ENCODE measurements at places on chromosomes 5 and 9.

DNA sequence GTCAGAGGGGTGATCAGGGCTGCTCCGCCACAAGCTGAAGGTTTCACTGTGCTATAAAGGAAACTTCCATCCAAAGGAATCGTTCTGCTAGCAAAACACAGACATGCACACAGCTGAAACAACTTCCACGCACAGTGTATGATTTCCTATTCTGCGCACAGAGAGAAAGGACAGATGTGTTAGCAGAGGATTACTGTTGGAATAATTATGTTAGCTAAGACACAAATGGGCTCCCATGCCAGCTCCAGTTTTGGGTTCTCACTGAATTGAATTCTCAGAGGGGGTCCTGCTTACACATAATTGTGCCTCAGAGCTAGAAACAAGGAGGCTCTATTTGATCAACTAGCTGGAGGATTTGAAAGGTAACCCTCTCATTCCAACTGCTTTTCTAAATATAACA lies 352.4 kb downstream of the IRX2 start:
- DNase-seq, result no peak

- DNase-seq, result no peak
Measured at GRCh38 chr5:24598956-24599355, 45.8 kb downstream of the CDH10 start.

- DNase-seq, result no peak
Measured at GRCh38 chr9:130421802-130422276, 22.9 kb upstream of the ASS1 start.

DNA sequence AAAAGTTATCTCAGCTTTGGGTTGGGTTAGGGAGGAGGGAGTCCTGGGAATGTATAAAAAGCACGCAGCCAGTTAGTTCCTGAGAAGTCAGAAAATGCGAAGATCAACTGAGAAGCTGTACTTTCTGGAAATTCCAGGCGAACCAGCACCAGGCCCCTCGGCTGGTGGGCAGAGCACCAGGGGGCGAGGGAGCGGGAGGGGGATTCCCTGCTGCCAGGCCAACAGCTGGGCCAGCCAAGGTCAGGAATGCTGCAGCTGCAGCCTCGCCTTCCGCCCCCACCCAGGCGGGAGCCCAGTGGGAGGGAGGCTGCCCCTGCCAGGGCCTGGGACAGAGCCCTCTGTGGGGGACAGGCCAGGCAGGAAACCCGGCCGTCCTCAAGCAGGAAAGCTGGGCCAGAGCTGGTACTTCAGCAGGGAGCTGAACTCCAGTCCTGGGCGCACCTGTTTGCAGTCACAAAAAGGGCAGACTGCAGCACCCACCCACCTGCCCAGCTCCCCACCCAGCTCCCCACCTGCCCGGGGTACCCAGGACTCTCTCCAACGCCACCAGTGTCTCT lies 35.5 kb downstream of the VAV2 start:
- DNase-seq, result no peak

DNA sequence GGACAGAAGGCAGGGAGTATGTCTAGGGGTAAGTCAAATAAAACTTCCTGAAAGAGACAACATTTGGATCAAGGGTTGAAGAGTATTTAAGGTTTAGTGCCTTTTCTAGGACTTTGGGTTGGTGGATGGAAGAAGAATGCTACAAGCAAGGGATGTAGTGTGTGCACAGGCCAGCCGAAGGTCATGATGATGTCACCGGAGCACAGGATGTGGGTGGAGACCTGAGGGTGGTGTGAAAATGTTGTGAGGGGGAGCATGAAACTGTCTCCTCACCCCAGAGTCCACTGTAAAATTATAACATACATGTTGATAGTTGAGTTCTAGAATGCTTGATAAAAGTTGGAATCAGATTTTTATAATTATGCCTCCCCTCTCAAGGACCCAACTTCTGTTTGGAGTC lies 553.3 kb upstream of the SGCD start:
- no peak for DNase-seq

DNA sequence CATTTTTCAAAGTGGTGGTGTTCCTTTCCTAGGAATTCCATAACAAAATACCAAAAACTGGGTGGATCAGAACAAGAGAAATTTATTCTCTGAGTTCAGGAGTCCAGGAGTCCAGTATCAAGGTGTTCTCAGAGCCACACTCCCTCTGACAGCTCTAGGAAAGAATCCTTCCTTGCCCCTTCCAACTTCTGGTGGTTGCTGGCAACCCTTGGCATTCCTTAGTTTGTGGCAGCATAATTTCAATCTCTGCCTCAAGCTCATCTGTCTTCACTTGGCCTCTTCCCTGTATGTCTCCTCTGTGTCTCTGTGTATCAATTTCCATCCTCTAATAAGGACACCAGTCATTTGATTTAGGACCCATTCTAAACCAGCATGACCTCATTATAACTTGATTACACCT lies 243.7 kb downstream of the MPDZ start:
- DNase-seq, result no peak

- DNase-seq, result no peak
Measured at GRCh38 chr9:130639124-130639765, 25.1 kb upstream of the PRDM12 start.

- DNase-seq, result no peak
Measured at GRCh38 chr5:150178262-150178661, 11.6 kb upstream of the SLC6A7 start.

- peak; percentile 81 for DNase-seq
Measured at GRCh38 chr5:165525271-165525670, 2019.9 kb downstream of the MAT2B start.

- no peak for DNase-seq
Measured at GRCh38 chr9:130041648-130042405, 1.2 kb downstream of the FNBP1 start.

DNA sequence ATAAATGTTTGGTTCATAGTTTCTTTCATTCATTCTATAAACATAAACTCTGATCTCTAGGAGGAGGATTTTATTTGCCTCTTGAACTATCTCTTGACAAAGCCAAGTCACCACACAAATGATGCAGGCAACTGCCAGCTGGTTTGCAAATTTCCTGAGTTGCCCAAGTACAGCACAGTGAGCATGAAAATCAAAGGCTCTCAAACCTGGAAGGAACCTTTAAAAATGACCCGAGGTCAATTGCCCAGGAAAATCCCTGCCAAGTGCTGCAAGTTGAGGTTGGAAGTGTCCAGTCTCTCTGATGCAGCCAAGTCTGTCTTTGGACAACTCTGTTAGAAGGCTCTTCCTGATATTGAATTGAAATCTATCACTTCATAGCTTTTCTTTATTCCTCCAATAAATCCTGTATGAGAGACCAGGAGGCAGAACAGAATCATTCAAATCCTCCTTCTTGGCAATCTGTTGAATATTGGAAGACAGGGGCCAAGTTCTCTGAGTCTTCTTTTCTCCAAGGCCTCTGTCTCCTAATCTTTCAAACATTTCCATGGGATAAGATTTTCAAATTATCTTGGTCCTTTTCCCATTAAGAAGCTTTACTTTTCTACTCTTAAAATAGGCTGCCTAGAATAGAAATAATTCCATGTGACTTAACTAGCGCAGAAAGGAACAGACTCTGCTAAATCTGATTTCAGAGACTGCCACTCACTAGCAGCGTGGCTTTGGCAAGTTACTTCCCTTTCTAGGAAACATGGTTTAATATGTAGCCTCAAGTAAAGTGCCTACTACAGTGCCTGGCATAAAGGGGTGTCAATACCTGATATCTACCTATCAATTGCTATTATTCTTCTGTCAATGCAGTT lies 159.2 kb downstream of the SNX18 start:
- DNase-seq, result no peak

DNA sequence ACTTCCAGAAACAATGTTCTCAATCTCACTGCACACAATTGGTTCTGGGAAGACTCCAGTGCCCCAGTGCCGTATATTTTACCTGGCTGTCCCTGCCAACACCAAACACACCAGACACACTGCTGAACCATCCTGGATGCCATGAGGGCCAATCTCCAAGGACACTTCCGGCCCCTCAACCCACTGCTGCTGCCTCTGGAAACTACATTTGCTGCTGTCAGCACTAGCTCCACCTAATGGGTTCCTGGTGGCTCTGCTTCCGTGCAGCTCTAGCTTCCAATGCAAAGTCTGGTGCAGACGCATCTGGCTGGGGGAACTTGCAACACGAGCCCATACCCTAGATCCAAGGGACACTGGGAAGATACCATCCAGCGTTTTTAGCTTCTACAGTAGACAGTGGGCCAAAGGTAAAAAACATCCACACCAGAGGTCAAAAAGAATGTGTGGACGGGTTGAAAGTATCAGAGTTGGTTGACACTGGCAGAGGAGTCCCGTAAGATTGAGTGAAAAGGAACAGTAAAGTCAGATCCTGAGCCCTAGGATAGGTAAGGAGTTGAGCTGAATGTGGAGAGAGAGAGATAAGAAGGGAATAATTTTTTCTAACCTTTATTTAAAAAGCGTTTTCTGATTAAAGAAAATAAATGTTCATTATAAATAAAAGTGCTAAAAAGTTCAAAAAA lies 99.7 kb upstream of the KIF2A start:
- no peak for DNase-seq

- no peak for DNase-seq
Measured at GRCh38 chr5:129271308-129271707, 176.8 kb downstream of the ISOC1 start.

GRCh38 chr5:85484982-85485574 lies 1100.4 kb upstream of the EDIL3 start:
- DNase-seq, result no peak

DNA sequence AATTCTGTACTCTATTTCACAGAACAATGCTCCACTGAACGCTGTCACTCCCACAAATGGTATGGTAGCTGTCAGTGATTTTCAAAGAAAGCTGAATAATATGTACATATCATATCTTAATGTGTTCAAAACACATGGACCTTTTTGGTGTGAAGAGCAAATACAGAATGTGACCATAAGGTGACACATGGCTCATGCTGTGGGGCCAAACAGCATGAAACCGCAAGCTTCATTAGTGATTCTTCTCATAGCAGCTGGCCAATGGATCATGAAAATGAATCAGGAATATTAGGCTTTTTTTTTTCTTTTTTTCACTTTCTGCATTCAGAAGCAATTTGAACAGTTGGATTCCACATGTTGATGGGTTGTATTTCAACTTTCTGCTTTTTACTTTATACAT lies 54.9 kb upstream of the CDH9 start:
- no peak for DNase-seq
